ENCODE measurements at places on chromosomes 1 and 21. TPM values are rescaled to one million over a fixed set of nuclear protein-coding genes. Genes with fewer than 3 reads are reported as not detected.
A peak's percentile ranks its signal among the peaks of the same experiment; 100 is the strongest.

Gene UBXN10
- total RNA-seq = 0.19 TPM

DNA sequence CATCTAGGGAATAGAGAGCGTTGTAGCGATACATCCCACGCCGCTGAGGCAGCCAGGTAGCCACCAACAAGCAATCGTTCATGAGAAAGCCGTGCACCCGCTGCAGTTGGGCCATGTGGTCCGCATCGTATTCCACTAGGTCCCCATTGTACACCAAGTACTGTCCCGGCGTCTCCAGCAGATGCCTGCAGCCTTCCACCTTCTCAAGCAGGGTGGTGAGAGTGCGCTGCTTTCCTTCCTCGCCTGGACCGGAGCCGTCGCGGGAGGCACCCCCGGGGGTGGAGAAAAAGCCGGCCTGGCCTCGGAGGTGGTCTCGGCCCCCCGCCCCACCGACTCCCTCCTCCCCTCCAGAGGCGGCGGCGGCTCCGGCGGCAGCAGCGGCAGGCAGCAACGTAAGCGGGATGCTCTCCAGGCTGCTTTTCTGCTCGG is 595 bp downstream of the EXOC8 start:
- ATAC-seq = peak; percentile 9

- ATAC-seq = peak; percentile 25
These were observed 187.3 kb downstream of the AK5 start for GRCh38 chr1:77468949-77469710.

DNA sequence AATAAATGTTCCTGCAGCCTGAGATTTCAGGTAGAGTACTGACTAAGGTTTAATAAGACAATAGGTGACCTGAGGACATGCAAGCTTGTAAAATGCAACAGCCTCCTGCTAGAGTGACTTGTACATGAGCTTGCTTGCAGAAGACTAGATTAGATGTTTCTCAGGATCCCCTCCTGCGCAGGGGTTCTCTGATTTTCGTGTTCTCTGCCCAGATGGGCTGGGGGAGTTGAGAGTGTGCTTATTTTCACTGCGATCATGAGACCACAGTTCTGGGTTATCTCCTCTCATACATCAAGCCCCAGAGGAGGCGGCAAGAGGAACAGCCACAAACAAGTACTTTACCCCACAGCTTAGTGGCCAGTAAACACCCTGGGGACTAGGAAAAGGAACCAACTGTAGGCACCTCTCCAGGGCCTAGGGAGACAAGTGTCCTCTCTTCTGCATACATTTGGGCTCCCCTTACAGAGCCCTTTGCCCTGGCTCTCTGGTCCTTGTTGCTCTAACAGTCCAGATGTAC is 8.0 kb downstream of the TMEM81 start:
- no peak for ATAC-seq

- ATAC-seq = no peak
These were observed 251.9 kb upstream of the B3GALT2 start for GRCh38 chr1:193438312-193438711.

DNA sequence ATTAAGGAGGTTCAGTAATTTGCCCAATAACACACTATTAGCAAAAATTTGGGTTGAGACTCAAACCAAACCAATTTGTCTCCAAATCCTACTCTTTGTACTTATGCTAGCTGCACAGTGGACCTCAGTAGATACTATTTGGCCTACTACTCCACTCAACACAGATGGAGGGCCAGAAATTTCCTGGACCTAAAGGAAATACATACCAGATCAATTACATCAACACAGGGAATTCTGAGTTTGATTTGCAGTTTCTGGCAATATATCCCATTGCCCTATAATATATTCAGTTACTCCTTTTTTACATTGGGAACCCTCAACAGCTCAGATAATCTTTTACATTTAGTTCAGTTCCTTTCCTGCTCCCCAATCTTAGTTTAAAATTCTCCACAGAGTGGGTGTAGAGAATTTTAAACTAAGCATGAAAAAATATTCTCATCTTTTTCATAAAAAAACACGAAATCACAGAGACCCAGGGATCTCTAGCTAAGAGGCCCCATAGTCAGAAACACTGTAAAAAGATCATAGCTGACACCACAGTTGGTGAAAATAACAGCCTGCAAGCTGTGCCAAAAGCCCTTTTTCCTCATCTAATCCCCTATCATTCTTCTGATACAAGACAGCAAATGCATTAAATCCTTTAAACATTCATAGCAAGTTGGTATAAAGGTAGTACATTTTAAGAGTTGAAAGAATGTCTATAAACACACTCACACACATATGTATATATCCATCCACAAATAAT is 317.7 kb upstream of the ESRRG start:
- no peak for ATAC-seq

Gene TSPAN1
- total RNA-seq = 1.2 TPM

DNA sequence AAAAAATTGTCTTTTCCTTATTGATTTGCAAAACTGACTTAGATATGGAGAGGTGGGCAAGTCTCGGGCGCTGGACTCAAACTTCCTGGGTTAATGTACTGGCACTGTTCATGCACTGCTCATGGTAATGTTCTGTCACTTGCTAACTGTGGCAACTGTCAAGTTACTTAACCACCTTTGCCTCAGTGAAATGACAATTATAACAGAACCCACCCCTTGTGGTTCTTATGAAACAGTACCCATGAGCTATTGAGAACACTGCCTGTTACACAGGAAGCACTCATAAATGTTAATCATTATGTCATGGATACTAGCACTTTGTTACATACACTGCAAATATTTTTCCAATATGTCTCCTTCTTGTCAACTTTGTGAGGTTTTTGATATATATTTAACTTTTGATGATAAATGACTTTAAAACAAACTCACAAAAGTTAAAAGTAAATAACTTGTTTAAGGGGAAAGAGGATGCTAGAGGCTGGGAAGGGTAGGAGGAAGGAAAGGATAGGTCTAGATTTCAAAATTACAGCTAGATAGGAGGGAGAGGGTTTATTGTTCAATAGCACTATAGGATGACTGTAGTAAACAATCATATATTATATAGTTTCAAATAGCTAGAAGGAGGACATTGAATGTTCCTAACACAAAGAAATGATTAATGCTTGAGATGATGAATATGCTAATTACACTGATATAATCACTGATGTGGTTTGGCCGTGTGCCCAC is 342.5 kb downstream of the ADGRL2 start:
- no peak for ATAC-seq

Gene INSRR
- 0.05 TPM for total RNA-seq

DNA sequence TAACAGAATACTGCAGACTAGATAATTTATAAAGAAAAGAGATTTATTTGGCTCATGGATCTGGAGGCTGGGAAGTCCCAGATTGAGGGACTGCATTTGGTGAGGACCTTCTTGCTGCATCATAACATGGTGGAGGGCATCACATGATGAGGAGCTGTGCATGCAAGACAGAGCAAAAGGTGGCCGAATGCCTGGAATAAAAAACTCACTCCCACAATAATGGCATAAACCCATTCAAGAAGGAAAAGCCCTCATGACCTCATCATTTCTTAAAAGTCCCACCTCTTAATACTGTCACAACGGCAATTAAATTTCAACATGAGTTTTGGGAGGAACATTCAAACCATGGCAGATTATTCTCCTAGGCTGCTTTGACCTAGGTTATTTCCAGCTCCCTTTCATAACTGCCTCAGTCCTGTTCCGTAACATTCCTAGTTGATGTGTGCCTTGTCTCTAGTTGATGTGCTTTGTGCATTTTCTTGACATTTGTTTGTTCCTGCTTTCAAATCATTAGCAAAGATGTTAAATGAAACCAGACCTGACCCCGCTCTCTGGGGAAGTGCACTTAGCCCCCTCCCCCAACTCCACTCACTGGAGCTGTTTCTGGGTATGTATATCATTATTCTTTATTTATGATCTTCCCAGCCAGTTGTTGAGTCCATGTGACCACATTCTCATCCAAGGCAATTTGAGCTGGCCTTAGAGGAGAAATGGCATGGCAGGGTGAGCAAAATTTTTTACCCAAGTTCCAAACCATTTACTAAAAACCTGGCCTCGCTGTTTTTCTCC is 148.5 kb downstream of the GDAP2 start:
- ATAC-seq = peak; percentile 78

- ATAC-seq = no peak
These were observed 491 bp downstream of the PER3 start for GRCh38 chr1:7784492-7785071.

DNA sequence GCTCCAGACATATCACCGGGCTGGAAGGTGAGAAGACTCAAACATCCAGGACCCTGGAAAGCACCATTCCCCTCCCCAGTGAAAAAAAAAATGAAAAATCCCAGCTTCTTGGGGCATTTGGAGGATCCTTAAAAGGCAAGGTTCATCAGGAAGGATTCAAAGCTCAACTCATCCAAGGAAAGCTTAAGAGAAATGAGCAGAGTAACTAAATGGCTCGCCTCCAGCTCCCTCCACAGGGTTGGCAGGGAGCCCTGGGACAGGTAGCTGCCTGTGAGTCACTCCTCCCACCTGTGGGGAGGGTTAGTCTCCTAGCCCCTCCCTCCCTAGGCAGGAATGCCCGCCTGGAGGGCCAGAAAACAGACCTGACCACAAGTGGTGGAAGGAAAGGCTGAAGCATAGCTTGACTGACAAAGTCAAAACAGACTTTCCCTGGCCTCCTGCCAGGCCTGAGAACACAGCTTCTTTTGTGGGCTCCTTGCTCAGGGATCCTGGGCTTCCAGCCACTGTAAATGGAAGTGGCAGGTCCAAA is 712 bp upstream of the LAMB3 start:
- ATAC-seq = no peak

- no peak for ATAC-seq
These were observed 137.2 kb downstream of the OMA1 start for GRCh38 chr1:58409336-58409735.

DNA sequence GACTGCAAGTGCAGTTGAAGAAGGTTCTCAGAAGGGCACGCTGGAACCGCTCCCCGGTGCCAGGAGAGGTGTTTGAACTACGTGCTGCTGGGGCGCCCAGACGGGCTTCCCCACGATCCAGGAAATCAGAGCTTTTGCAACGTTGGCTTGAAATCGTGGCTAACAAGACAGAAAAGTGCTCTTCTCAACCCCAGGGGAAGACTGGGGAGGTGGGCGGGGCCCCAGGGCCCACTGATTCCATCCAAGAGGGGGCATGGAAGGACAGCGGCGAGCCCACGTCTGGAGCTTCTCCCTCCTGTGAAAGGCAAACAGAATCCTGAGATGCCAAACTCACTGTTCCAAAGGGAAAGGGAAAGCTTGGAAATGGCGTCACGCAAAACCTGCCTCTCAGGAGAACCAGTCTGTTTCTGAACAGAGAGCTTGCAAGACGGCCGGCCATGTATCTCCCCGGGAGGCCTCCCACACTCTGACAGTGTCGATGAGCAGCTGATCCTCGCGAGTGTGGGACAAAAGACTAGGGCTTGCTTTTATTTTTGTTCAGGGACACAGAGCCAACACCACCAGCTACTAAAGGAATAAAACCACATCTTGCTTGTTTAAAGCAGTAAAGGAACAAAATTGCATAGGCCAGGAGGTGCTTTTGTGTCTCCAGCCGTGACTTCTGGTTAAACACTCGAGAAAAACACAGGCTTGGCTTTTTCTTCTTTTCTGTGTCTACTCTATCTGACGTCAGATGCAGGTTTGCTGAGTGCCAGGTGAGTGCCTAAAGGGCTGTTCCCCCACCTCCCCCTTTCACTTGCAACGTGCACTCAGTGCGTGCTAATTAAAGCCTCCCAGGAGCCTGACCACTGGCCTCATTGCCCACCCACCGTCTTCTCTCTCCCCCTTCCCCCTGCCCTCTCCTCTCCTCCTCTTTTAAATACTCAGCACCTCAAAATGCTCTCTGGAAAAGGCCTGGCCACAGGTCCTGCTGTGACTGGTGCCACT is 41.5 kb downstream of the LRRC3 start:
- no peak for ATAC-seq

Gene PGLYRP3
- total RNA-seq = not detected

- ATAC-seq = no peak
These were observed 25.9 kb downstream of the TSPAN2 start for GRCh38 chr1:115063228-115063901.

DNA sequence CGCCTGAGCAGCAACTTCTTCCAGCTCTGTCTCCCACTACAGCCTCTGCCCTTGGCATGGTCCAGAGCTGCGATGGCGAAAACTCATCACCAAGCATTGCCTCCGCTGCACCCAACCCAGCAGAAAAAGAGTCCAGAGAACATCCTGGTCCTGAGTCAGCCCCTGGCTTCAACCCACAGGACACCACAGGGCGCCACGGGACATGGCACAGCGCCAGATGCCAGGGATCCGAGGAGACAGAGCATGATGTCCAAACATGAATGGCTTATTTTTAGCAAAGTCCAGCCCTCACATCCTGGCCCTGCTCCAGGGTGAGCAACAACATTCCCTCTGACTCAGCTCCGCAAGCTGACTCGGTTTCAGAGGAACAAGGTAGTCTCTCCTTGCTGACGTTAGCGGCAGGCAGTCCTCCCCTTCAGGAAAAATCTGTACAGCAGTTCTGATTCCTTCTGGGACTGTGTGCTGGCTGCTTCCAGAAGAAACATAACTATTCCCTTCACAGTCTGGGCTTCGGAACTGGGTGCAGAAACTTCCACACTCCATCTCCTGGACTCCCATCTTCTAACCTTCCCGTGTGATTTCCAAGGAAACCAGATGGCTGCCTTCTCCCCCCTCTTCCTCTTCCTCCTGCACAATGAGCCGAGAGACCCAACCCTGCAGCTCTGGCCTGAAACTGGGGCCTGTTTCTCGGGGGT is 131.3 kb downstream of the TOMM20 start:
- peak; percentile 89 for ATAC-seq

GRCh38 chr1:91831132-91831930 is 54.6 kb downstream of the TGFBR3 start:
- no peak for ATAC-seq

GRCh38 chr1:77276941-77277340 is 4.9 kb upstream of the AK5 start:
- no peak for ATAC-seq

- peak; percentile 93 for ATAC-seq
These were observed 58.6 kb downstream of the DDR2 start for GRCh38 chr1:162690672-162691434.

DNA sequence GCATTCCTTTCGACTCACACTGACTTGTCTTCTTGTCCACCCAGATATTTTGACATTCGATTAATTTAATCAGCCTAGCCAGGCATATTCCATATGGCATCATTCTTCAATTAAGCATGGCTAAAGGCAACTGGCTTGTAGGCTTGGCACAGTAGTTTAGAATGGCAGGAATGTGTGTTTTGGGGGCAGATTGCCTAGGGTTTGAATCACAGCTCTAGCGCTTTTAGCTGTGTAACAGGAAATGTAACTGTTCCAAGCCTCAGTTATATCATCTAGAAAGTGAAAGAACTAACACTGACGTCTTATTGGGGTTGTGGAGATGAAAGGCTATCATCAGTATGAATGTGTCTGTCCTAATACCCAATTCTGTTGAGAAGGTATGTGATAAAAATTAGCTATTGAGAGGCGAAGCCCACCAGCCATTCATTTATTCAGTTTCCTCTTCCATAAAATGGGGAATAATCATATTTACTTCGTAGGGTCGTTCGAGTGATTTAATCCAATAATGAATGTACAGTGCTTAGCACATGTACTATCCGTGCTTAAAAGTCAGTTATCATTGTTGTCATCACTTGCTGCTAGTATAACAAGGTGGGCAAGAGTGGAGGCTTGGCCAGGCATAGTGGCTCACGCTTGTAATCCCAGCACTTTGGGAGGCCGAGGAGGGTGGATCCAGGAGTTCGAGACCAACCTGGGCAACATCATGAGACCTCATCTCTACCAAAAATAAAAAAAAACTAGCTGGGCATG is 41.6 kb upstream of the GRHL3 start:
- ATAC-seq = no peak

- ATAC-seq = no peak
These were observed 707.2 kb upstream of the ADAMTS5 start for GRCh38 chr21:27674041-27674615.

Gene NPL
- total RNA-seq = 5.6 TPM

Gene LCK
- not detected for total RNA-seq

GRCh38 chr1:214635086-214635485 is 32.1 kb downstream of the CENPF start:
- no peak for ATAC-seq

Data from motor neuron (in vitro differentiated cells).